ENCODE measurements at places on chromosomes 7 and 10.

GRCh38 chr10:81708416-81708815, 166.6 kb upstream of the NRG3 start:
- no peak for DNase-seq

GRCh38 chr10:79027147-79028055, 41.4 kb upstream of the ZMIZ1 start:
- peak; percentile 36 for DNase-seq

DNA sequence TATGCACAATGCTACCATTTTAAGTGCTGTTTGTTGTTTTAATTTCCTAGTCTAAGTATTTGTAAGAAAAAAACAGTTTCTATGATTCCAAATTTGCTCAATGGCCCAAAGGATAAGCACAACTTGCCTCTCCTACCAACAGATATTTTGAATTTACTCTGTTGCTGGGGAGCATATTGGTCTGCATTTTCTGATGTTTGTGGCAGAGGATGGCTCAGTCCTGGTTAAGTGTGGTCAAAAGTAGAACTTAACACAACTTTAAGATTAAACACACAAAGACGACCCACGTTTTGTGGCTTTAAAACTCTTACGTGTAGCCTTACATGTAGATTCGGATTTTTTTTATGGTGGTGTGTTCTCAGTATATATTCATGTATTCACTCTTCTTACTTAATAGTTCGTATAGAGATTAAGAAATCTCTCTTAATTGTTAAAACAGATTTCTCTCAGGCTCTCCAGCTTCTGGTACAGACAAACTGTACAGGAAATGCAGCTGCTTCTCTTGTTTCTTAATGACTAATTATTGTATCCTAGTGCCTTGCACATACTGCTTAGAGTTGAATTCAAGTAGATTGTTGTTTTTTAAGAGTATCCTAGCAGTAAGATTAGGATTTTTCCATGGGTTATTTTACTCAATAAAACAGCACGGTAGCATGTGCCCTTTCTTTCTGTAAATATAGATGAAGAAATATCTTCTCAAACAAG, 86.2 kb downstream of the GPR85 start:
- DNase-seq: no peak

DNA sequence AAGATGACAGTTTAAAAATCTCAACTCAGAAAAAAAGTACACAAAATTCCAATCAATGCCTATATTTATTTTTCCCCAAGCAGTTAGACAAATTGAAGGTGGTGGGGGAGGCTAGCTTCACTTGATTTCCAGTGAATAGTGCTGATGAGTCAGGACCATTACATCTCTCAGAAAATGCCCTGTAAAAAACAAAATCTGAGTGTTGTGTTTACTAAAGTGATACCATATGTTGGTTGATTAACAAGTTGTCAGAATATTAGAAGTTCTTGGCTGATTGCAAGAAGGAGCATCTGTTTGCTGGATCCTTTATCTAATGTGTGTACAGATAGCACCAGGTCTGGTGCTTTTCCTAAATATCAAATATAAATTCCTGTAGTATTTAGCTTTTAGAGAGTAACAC, 31.3 kb upstream of the KIAA1217 start:
- DNase-seq: no peak

DNA sequence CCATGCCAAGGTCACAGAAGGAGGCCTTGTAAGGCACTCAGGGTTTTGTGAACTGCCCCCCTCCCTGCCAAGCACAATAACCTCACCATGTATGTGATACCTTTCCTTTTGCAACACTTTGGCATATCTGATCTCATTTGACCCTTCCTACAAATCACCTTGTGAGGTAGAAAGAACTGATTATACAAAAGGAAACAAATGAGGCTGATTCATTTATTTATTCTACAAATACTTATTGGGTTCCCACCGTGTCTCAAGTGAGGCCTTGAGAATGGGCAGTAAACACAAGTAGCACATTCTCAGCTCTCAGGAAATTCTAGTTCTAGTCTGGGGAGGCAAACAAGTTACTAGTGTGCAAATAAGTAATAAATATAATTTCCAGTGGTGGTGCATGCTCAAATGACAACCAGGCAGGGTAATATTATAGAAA, 19.6 kb downstream of the PLCE1 start:
- no peak for DNase-seq

DNA sequence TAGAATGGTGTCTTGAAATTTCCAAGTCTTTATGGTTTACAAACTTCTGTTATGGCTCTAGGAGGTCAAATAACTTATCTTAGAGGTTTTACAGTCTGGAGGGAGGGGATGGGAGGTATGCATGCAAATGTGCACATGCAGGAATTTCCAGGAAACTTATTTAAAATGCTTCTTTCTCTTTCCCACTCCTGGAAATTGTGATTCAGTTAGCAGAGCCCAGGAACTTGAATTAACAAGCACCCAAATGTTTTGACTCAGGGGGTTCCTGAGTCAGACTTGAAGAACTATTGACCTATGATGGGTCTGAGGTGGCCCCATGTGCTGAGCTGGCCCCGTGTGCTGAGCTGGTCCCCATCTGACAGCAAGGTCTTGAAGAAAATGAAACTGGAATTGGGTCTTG, 669.4 kb downstream of the INHBA start:
- DNase-seq: no peak

GRCh38 chr10:88592906-88593305, 6.3 kb downstream of the LIPJ start:
- no peak for DNase-seq

- no peak for DNase-seq
Measured at GRCh38 chr7:96169439-96169838, 152.5 kb downstream of the SLC25A13 start.

DNA sequence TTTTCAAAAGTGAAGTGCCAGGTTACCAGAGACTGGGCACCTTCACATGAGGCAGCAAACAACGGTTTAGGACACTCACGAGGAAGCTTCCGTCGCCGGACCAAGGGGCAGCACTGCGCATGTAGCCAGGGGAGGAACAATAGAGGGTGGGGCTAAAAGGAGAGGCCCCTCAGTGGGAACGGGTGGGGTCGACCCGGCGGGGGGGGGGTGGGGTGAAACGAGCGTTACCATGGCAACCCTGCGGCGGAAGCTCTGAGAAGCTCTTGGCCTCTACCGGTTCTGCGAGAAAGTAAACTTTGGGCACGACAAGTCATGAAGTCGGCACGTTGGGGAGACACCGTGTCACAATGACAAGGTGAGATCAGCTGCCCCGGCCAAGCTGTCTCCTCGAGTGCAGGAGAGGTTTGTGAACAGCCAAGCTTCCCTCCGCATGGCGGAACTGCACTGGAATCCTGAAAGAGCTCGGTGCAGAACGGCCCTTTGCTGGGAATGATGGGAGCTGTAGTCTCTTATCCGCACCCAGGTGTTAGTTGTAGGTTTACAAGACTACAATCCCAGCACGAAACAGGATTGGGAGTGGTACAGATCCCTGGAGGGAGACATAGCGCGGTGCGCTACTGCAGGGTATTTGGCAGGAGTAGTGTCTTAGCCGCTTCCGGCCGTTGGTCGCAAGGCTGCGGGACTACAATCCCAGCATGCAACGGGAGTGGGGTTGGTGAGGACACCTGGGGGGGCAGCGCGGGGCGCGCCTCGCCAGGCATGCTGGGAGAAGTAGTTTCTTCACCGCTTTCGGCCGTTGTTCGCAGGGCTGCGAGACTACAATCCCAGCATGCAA, 72.8 kb upstream of the ZNF722 start:
- DNase-seq: peak; percentile 83

DNA sequence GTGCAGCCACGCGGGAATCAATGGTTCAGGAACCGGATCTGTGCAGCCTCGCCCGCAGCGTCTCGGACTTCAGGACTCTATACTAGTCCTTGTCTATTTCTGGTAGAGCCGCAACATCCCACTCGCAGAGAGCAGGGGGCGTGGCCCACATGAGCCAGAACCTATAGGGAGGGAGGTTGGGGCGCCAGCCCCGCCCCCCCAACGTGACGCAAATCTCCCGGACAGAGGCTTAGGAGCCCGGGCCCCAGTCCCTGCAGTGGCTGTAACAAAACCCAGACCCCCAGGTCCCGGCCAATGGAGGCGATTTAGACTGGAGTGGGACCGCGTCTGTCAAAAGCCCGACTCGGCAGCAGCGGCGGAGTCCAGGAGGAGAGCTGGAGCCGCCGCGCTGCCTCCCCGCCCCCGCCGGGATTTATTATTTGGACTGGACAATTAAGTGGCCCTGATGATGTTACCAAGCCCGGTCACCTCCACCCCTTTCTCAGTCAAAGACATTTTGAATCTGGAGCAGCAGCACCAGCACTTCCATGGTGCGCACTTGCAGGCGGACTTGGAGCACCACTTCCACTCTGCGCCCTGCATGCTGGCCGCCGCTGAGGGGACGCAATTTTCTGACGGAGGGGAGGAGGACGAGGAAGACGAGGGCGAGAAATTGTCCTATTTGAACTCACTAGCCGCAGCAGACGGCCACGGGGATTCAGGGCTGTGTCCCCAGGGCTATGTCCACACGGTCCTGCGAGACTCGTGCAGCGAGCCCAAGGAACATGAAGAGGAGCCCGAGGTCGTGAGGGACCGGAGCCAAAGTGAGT, at the start of gene NKX2-3:
TSS of gene NKX2-3 (plus strand) at position 256 of the 809 bp plus-strand sequence. CDS start at position 446, 190 bp downstream.
- DNase-seq: no peak

DNA sequence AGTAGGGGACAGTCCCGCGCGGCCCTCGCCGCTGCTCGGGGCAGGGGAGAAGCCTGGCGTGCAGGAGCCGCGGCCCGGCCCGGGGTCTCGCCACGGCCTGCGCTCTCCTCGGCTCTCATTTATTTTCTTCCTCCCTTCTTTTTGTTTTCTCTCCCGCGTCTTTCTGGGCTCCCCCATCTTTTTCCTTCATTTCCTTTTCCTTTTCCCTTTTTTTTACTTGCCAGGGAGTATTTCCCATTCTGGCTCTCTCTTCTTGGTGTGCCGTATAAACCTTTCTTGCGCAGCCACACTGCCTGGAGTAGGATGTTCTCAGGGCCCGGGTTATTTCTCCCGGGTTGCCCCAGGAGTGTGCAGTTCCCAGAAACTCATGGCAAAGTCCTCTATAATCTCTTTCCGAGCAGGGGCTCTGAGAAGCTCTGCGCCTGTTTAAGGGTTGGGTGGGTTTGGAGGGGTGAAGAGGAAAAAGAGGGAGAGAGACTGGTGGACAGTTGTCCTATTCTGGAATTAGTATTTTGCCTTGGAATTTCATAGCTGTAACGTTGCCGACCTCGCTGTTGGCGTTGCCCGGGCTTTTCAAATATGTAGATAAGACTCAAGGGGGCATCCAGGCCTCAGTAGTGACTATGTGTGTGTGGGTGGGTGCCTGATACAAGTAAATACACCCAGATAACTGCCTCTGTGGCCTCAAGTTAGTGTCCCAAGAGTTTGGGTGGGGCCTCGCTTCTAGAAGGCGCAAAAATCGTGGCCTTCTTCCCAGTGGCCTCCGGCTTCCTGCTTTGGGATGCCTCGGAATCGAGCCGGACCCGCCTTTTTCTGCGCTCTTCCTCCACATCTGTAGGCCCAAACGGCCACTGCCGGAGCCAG, 4.3 kb upstream of the ZNF503 start:
- DNase-seq: no peak

GRCh38 chr7:69640216-69640615, 41.9 kb downstream of the AUTS2 start:
- no peak for DNase-seq

GRCh38 chr10:132585732-132586722, 48.4 kb downstream of the INPP5A start:
- DNase-seq: no peak

GRCh38 chr7:80763289-80763688, 124.8 kb downstream of the CD36 start:
- no peak for DNase-seq

DNA sequence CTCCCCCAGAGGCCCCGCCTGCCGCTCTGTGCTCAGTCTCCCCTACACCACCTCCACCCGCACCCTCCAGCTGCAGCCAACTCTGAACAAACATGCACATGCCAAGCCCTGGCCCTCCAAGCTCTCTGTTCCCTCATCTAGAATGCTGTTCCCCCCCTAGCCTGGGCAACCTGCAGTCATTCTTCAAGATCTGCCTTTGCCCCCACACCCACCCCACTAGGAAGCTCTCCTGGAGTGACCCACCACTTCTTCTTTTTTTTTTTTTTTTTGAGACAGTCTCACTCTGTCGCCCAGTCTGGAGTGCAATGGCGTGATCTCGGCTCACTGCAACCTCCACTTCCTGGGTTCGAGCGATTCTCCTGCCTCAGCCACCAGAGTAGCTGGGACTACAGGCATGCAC, 13.7 kb downstream of the MYL10 start:
- DNase-seq: no peak

DNA sequence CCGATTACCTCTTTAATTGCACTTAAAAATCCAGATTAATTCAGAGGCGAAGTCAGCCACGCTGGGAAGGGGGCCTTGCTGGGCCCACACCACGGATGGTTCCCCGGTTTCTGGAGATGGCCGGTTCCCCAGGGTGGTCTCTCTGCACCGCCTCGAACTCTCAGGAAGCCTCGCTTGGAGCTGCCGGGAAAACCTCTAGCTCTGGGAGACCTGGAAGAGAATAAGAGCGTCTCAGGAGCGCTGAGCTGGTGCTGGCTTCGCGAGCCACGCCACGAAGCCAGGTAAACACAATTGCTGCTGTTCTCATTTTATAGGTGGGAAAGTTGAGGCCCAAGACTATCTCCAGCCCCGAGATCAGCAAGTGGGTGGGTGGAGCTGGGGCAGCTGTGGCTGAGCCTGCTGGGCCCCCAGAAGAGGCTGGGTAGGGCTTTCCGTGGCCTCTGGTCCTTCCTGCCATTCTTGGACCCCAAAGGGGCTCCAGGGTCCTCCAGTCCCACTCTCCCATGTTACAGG, 110.4 kb downstream of the MICALL2 start:
- no peak for DNase-seq

DNA sequence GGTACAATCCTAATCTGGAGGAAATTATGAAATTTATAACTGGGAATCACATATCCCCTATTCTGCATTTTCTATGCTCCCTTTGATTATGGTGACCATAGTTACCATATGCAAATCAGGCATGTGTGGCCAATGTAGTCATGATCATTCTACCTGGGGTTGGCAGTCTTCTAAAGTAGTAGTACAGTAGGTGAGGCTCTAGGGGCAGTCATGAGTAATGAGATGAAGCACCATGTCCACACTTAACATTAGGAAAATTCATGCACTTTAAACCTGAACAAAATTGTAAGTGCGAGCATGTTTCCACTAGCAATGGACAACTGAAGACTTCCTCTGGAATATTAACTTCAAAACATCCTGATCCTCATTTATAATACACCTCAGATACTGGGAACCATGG, 545.9 kb downstream of the SUGCT start:
- no peak for DNase-seq

Measured in stimulated activated CD8-positive, alpha-beta memory T cell treated with anti-CD3 and anti-CD28 coated beads, Interleukin-7, amount 100 ng/mL, for 1 hour (primary cell).